ENCODE measurements at places on chromosomes 3 and 15.
A peak's percentile ranks its signal among the peaks of the same experiment; 100 is the strongest.

GRCh38 chr3:89787485-89787884 lies 680.1 kb downstream of the EPHA3 start:
- no peak for DNase-seq

DNA sequence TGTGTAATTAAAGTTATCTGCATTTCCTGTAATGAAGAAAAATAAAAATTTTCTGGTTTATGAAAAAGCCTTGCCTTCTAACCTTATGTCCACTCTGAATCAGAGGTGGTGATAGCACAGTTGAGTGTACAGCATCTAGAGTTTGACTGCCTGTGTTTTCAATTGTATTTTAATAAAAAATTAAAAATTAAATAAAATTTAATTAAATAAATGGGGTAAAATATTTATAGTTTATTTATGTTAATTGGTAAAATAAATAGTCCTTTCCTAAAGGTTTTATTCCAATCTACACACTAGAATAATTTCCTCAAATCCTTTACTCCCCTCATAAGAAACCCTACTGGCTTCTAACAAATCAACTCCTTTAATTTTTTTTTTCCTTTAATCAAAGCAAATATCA lies 111.8 kb upstream of the MYO5C start:
- no peak for DNase-seq

DNA sequence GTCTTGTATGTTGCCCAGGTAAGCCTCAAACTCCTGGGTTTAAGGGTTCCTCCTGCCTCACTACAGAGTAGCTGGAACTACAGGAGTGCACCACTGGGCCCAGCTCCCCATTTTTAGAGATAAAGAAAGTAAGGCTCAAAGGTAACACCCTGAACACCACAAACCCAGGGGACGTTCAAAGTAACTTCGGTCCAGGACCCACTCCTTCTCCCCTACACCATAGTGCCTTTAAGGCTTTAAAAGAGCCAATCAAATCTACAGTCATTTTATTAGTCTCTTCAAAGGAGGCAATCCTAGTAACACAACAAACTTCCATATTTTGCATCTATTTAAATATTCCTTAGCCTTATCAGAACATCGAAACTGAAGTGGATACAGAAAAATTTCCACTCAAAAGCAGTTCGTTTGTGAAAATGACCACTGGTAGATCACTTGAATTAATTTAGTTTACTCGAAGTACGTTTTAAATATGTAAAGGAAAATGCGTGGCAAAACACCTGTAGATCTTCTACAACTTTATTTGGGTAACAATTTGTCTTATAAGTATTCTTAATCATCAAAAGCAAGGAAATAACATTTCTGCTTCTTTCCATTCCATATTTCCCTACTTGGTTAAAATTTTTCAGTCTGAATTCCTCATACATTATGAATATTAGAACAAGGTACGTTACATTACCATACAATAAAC lies 1.8 kb downstream of the STAG1 start:
- DNase-seq, result peak; percentile 53

- DNase-seq, result no peak
These were observed 364.4 kb downstream of the MECOM start for GRCh38 chr3:169299129-169299528.

GRCh38 chr3:56799251-56799882 lies 2.4 kb downstream of the ARHGEF3 start:
- peak; percentile 75 for DNase-seq

GRCh38 chr15:63163217-63163616 lies 5.9 kb upstream of the RPS27L start:
- no peak for DNase-seq

GRCh38 chr3:70108072-70108471 lies 108.5 kb downstream of the SAMMSON start:
- no peak for DNase-seq

All from immature natural killer cell (primary cell).